Nasal cavity respiratory epithelium epithelial cell of viscerocranial mucosa (primary cell): ENCODE measurements at places on chromosomes 13 and 19. TPM values are rescaled to one million over a fixed set of nuclear protein-coding genes. Genes with fewer than 3 reads are reported as not detected.

Gene CLDN10
- total RNA-seq: 4.2 TPM in 1 of 2 replicates, not detected in the other

Gene TMEM255B
- total RNA-seq: 1.00 and 3.4 TPM in 2 replicates

Gene ZGLP1
- total RNA-seq: 0.34 and 0.85 TPM in 2 replicates

Gene RFXAP
- total RNA-seq: 1.4 and 2.6 TPM in 2 replicates

Gene ANKLE1
- 0.64 and 0.68 TPM in 2 replicates for total RNA-seq

Gene SPACA4
- 0.21 TPM in 1 of 2 replicates, not detected in the other for total RNA-seq

Gene MBD3L4
- not detected in 2 replicates for total RNA-seq

Gene TUBA3C
- total RNA-seq: not detected in 2 replicates

Gene PLVAP
- total RNA-seq: not detected in 2 replicates

Gene KIR2DL1
- not detected in 2 replicates for total RNA-seq

Gene TEKTIP1
- 0.14 TPM in 1 of 2 replicates, not detected in the other for total RNA-seq

Gene EEF1AKMT1
- 7.0 and 7.9 TPM in 2 replicates for total RNA-seq

Gene KRTDAP
- total RNA-seq: 0.28 and 13.7 TPM in 2 replicates

Gene BRSK1
- total RNA-seq: 0.34 and 0.43 TPM in 2 replicates

Gene SMIM44
- not detected in 2 replicates for total RNA-seq

Gene IL4I1
- 0.14 and 0.34 TPM in 2 replicates for total RNA-seq

Gene VSIG10L
- total RNA-seq: 0.68 and 1.6 TPM in 2 replicates

Gene ZNF506
- total RNA-seq: 10.3 and 18.0 TPM in 2 replicates

Gene RFX1
- 1.7 and 7.8 TPM in 2 replicates for total RNA-seq

Gene GRK1
- not detected in 2 replicates for total RNA-seq

Gene KLK14
- under 0.01 and 0.21 TPM in 2 replicates for total RNA-seq

Gene CFD
- total RNA-seq: 4.4 and 6.4 TPM in 2 replicates

Gene SLAIN1
- 0.28 and 0.34 TPM in 2 replicates for total RNA-seq

Gene METTL21C
- total RNA-seq: not detected in 2 replicates

Gene KLK11
- 17.4 and 29.0 TPM in 2 replicates for total RNA-seq

Gene LILRB3
- total RNA-seq: not detected in 2 replicates

Gene ZNF724
- total RNA-seq: 2.1 TPM in 2 replicates

Gene STOML3
- total RNA-seq: not detected in 2 replicates

Gene SNRPD2
- 164 and 255 TPM in 2 replicates for total RNA-seq

Gene SAE1
- total RNA-seq: 75.3 and 96.0 TPM in 2 replicates

Gene SLC1A6
- total RNA-seq: under 0.01 TPM in 1 of 2 replicates, not detected in the other

Gene FCER2
- not detected in 2 replicates for total RNA-seq
